Activated T-helper 1 cell treated with anti-CD3 and anti-CD28 coated beads, Interleukin-2, amount 50 U/mL, for 16 hours (primary cell): ENCODE measurements at places on chromosomes 1 and 21.

- no peak for DNase-seq
Measured at GRCh38 chr1:63012339-63012738, 228.4 kb downstream of the ATG4C start.

DNA sequence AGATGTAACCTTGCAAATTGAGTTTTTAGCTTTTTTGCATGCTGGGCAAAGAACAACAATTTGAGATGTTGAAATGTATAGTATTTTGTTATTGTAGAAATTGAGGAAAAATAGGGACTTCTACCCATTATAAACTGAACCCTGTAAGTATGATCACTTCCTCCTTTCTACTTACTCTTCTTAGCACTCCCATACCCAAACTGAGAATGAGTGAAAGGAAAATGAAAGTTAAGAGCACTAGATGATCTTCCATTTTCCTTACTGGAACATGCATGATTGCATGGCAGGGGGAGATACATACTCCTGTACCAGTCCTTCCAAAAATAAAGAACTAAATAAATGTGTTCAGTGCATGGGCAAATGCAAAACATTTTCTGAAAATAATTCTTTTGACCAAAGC lies 107.4 kb upstream of the KIAA1614 start:
- no peak for DNase-seq

DNA sequence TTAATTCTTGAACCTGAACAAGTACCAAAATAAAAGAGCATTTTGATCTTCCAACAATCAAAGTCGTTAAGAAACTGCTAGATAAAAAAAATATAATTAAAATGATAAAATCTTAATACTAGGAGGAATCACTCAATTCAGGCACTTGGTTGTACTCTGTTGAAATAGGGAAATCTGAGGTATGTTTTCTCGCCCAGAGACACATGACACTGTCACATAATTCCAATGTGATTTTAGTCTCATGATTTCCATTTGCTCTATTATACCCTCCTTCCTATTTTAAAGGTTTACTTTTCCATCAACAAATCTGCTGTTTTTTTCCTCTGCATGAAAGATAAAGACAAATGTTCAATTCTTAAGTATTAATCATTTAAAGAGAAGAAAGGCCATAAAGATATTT lies 97.6 kb downstream of the ZZZ3 start:
- no peak for DNase-seq

DNA sequence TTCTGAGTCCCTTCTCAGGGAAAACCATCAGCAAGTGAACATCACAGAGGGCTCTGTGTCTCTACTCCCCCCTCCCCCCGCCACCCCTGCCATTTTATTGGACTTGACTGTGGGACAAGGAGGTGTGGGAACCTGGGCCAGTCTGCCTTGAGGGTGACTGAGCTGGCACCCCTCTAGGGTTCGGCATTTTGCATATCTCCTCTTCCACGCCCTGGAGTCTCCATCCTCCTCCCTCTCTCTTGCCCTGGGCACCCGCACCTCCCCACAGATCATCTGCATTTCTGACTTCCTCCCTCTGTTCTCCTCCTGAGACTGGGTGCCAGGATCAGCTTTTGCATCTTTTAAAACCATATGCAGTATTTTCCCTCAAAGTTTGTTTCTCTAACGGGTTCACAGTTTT lies 107.1 kb upstream of the ERRFI1 start:
- no peak for DNase-seq

DNA sequence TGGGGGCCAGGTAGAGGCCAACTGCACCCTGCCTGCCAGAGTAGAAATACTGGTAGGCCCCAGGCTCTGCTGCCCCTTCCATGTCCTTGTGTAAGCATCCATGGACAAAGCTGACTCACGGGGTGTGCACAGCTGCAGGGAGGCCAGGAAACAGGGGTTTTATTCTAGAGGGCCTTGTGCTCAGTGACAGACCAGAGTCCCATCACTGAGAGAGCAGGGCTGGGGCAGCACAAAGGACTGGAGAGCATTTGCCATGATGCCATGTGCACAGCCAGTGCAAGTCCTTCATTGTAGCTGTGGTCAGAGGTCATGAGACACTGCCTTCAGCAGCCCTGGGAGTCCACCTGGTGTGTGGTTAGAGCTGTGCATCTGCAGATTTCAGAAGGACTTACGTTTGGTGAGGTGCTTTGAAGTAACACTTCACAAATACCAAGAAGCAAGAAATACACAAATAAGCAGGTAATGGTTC lies 8.1 kb downstream of the ARF1 start:
- no peak for DNase-seq

DNA sequence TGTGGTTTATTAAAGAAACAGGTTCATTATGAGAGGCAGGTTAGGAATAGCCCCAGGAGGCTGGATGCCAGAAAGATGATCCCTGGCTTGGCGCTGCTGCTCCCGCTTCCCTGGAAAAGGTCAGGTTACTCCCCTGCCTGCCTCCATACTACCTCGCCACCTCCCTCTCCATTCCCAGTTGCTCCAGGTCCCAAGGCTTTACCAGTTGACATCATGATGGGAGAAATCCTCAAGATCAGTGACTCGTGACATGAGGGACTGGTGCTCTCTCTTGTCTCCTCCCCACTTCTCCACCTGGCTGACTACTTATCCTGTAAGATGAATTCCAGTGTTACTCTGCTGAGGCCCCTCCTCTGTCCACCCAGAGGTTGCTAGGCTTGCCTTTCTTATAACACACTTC lies 19.7 kb downstream of the VASH2 start:
- no peak for DNase-seq

GRCh38 chr1:118985640-118986554 lies 2.2 kb downstream of the TBX15 start:
- DNase-seq, result no peak

GRCh38 chr1:198908995-198909394 lies 270.2 kb downstream of the PTPRC start:
- no peak for DNase-seq

DNA sequence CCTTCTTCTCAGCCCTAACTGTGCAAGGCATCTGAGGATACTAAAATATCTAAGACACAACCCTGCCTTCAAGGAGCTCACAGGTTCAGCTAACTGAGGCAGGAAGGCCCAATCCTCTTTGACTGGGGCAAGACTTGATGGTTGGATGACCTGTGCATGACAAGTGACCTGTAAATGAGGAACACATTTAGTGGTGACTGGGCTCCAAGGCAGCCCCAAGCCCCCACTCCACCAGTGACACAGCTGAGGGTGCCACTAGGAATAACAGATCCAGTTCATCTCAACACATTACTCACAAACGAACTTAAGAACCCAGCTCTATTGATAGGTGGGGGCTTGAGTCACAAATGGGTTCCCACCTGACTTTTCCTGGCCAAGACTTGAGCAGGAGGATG lies 244.7 kb upstream of the IRF2BP2 start:
- no peak for DNase-seq
